Activated CD4-positive, alpha-beta memory T cell treated with anti-CD3 and anti-CD28 coated beads, Interleukin-2, amount 10 ng/mL, durations not matched to agents 7 days and 5 days (primary cell): ENCODE measurements at places on chromosomes 6 and 20. TPM values are rescaled to one million over a fixed set of nuclear protein-coding genes. Genes with fewer than 3 reads are reported as not detected.

DNA sequence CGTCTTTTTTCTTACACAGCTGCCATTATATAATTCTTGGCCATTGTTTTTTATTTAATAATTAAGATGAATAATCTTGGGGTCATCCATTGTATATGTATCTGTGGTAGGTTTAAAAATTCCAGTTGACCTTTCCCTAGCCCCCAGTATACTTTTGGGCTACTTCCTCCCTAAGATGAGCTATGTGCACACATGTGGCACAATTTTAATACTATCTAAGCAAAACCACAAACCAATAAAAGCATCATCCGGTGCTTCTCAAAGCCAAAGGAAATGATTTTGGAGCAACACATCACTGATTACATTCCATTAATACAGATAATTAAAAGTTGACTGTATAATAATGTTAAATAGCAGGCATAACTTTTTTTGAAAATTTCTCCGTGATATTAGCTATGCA is 161.2 kb downstream of the ATXN1 start:
- no peak for DNase-seq

DNA sequence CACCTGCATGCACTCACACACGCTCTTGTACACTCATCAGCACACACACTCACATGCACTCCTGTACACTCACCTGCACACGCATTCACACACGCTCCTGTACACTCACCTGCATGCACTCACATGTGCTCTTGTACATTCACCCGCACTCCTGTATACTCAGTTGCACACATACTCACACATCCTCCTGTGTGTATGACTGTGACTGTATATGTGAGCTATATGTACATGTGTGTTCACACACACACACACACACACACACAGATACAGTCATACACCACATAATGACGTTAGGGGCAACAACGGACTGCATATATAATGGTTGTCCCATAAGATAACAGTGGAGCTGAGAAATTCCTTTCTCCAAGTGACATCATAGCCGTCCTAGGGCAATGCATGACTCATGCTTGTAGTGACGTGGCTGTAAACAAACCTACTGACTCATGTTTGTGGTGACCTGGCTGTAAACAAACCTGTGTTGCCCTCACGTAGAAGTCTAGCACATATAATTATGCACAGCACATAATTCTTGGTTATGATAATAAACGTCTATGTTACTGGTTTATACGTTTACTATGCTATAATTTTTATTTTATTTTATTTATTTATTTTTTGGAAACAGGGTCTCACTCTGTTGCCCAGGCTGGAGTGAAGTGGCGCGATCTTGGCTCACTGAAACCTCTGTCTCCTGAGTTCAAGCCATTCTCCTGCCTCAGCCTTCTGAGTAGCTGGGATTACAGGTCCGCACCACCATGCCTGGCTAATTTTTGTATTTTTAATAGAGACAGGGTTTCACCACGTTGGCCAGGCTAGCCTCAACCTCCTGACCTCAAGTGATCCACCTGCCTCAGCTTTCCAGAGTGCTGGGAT is 22.8 kb upstream of the TAF4 start:
- no peak for DNase-seq

GRCh38 chr20:4597215-4597614 is 124.5 kb upstream of the PRND start:
- no peak for DNase-seq

- DNase-seq, result no peak
These were observed 22.9 kb downstream of the RAB44 start for GRCh38 chr6:36720251-36721141.

DNA sequence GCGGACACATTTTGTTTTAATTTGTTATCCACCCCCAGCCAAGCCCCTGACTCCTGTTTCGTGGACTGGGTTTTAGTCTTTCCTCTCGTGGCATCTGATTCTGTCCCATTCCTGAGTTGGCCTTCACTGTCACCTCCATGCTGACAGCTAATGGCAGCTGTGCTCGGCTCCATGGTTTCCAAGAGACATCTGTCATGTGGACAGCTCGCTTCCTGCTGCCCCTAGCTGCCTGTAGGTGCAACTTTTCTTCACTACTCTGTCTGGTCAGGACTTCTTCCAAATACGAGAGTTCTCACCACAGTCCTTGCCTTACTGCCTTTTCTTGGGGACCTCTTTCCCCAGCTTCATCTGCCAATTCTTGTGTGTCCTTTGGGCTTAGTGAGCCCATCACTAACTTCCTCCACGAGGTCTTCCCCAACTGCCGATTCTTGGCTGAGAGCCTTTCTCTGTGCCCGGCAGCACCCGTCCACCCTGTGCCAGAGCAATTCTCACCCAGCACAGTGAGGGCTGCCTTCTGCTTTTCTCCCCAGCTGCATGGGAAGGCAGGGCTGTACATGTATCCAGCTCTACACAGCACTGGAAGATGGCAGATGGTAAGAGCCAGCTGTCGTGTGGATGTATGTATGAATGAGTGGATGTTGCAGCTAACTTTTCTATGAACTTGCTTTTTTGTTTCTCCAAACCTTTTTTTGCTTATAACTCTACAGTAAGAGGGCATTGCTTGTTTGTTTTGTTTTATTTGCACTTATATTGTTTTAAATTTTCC is 140.4 kb downstream of the F13A1 start:
- DNase-seq, result no peak

DNA sequence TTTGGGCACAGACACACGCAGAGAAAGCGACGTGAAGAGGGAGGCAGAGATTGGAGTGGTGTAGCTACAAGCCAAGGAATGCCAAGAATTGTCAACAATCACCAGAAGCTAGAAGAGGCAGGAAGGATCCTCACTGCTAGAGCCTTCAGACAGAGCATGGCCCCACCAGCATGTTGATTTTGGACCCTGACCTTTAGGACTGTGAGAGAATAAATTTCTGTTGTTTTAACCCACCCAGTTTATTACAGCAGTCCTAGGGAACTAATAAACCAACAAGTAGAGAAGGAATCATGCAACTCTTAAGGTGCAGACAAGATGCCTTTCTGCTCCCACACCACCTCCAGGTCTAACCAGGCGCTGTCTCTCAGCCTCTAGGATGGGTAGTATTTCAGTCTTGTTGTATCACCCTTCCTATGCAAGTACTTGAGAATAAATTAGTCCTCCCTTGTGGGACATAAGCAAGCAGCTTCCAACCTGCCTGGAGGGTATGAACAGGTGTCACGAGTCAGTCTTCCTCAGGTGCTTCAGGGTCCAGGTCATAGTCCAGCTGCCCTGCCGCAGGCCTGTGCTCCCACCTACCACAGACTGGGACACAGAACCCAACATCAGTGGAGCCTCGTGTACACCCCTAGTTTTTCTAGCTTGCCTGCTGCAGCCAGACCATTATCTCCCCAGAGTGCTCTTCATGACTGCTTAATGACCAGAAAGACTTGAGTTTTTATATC is 46.4 kb upstream of the CCN2 start:
- no peak for DNase-seq

DNA sequence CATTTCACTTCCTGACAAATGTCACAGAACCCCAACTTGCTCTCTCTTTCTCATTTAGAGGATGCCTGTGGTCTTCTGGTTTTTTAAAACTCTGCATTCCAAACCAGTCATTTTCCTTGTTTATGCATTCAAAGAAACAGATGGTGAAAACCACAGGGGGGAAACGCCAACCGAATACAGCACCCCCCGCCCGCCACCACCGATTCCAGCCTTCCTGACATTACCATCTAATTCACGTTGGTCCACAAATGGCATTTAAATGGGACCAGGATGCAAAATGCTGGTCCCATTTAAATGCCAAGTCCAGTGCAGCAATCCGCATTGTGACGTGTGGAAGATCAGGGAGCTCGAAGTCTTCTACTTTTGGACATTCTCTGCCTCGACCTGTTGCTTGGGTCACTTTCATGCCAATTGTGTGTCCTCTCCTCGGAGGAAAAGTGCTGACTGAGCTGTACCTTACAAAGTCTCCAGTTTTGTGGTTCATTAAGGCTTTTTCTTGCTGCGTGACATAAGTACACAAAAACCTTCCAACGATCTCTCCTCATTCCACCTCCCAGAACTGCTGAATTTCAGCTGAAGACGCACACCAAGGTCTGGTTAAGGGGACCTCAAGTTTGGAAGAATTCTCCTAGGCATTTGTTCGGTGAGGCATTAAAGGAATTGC is 35.8 kb downstream of the NEDD9 start:
- DNase-seq, result no peak

The CRISP1 gene
- not detected for total RNA-seq

The RAB44 gene
- 0.25 TPM for total RNA-seq

DNA sequence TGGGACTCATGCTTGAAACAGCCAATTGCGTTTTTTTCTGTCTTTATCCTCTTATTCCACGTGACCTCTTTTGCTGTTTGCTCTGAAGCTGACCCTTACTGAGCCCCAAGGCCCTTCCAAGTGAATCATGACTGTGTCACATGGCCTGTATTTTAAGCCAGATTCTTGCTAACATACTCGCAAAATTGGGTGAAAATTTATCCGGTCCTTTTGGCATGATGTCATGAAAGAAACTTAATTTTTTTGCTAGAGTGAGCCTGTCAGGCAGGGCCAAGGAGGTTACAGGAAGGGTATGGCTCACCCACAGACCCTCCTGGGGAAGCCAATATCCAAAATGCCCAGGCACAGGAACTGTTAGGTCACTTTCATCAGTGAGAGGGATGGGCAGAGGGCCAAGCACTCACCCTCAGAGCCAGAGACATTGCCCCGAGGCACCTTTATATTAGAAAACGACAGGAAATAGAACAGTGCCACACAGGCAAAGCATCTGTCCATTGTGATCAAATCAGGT is 296.7 kb downstream of the CDH26 start:
- no peak for DNase-seq

- DNase-seq, result no peak
These were observed 11.6 kb upstream of the ASCC3 start for GRCh38 chr6:100892693-100893092.

DNA sequence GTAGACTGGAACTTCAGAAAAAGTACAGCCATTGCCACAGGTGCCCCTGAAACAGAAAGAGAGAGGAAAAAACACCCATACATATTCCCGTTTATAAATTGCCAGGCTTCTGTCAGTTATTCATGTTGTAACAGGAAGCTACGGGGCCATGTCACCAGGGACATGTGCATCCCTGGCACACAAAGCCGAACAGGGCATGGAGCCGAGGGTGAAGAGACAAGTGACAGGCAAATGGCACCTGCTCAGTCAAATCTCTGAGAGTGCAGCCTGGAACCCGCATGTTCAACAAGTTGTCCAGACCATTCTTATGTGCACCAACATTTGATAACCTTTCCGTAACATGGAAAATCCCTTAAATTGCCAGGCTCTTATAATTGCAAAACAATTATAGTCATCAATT is 740.7 kb downstream of the KIF16B start:
- no peak for DNase-seq

DNA sequence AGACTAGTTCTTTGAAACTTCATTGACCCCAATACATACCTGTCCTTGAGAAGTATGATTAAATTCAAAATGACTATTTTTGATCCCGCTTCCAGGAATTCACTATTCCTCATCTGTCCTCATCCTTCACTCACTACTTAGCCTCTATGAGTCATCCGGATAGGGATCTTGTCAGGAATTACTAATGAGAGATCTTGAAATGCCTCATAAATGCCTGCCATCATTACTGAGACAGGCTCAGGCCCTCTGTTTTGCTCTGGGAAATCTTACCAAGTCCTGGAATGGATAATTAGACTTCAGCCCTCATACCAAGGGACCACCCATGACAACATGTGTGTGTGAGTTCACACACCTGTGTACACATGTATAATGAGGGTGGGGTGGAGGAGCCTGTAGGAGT is 2.8 kb upstream of the CYP24A1 start:
- DNase-seq, result no peak

The C6orf62 gene
- 156 TPM for total RNA-seq

DNA sequence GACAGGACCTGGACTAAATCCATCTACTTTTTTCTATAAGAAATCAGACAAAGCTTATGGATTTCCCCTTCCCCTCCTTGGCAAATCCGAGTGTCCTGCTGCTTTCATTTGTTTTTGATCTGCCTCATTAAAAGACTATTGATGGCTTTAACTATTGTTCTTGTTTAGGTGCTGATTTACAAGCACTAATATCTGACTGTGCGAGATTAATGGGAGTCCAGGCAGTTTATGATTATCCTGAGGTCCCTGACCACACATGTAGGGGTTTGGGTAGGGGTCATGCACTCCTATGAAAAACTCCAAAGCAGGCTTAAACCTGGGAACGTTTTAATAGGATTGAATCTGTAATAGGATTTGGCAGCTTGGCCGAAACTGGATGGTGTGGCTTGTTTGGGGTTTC is 317.5 kb upstream of the POU3F2 start:
- DNase-seq, result no peak

The HTR1B gene
- total RNA-seq, result not detected

GRCh38 chr6:170238741-170239565 is 51.9 kb downstream of the DLL1 start:
- no peak for DNase-seq

GRCh38 chr6:4647414-4648365 is 128.5 kb upstream of the CDYL start:
- no peak for DNase-seq

The STMN3 gene
- total RNA-seq, result 20.9 TPM

DNA sequence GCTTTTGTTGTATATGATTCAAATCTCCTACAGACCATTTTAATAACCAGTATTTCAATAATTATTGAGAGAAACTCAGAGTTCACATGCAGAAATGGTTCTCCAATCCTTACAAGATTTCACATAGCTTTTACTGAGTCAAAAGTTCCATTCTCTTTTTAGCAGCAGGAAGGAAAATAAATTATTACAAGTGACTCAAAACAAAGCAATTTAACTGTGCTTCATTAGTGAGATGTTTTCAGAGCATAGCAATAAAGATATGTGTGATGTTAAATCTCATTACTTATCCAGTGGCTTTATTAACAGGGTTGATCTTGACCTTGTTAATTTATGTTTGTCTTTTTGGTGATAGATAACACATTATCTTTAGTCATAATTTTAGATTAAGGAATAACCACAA is 22.0 kb downstream of the KIF13A start:
- DNase-seq, result no peak

DNA sequence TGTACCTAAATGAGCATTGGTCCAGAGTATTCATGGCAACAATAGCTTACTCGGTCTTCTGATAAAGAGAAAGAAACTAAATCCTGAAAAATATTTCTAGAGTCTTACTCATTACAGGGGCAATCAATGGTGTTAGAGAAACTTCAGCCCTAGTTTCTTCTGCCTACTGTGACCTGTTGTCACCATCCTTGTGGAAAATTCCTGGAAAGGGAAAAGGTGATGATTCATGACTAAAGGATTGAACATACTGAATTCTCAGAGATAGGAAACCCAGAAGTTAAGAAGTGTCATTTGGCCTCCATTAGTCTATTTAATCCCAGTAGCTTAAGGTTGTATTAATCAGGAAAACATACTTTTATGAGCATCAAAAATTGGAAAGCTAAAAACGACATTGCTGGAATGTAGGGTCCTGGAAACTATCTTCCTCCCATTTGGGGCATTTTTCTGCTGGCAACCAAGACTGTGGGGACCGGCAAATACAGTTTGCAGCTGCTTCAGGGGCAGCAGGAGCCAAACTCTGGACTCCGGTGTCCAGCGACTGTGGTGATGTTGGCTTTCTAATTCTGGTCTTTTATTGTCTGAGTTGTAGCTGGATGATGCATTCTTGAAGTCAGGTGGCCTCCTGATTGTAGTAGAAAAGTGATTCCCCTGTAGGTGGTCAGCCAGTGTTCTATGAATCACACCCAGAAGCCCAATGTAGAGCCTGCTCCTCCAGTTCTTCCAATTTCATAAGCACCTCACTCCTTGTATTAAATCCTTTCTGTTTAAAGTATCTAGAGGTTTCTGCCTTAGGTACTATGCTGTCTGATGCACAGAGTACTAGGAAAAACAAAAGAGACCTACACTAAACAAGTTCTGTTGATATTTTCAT is 67.6 kb downstream of the LCA5 start:
- DNase-seq, result no peak

GRCh38 chr20:9616833-9617461 is 102.6 kb downstream of the LAMP5 start:
- DNase-seq, result peak; percentile 49

The SUMO4 gene
- total RNA-seq, result 8.5 TPM
